ENCODE measurements at places on chromosomes 3 and 15. TPM values are rescaled to one million over a fixed set of nuclear protein-coding genes. Genes with fewer than 3 reads are reported as not detected.

The ARHGEF26 gene
- 2.0 TPM for total RNA-seq

The COL6A6 gene
- not detected for total RNA-seq

DNA sequence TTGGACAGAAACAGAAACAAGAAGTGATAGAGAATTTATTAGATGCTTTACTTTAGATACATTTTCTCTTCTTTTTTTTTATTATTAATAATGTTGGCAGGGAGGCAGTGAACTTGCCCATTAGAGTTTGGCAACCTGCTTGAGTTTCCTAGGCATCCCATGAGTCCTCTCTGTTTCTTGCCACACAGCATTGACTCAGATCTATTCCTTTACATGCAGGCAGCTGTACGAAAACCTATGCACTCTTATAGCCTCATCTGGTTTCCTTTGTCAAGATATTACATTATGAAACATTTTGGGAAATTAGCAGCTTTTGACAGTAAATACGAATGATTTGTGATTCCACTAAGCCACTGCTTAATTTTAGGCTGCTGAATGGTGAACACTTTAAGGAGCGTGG is 23.3 kb downstream of the IL1RAP start:
- no peak for DNase-seq

DNA sequence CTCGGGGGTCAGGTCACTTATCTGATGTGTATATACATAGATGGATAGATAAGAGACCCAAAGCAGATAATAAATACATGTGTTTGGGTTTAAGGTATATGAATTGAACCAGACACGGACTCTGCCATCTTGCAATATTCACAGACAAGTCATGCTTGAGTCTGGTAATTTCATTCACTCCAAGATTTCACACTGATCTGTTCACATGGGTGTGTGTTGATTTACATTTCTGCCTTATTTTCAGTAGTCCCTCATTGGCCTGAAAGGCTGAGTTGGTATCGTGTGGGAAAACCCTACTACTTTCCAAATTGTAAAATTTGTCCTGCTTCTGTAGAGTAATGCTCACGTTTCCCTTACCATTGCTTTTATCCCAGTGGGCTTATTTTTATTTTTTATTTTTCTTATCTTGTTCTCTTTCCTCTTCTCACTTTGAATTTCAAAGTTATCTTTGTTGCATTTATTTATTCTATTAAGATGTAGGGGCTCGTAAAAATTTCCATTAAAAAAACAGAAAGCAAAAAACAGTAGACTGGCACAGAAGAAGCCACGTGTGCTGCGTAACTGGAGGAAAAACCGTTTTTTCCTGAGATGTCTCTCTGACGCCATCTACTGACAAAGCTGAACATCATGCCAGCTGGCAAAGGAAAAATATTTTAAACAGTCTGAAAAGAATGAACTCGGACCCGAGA is 10.8 kb upstream of the MFSD1 start:
- peak; percentile 86 for DNase-seq

Data from IMR-90 (cell line).